ENCODE measurements at places on chromosomes 2 and 18.

- no peak for DNase-seq
These were observed 235.3 kb downstream of the ANKRD36 start for GRCh38 chr2:97348265-97348664.

GRCh38 chr2:114784890-114785583, 342.6 kb downstream of the DPP10 start:
- DNase-seq, result no peak

DNA sequence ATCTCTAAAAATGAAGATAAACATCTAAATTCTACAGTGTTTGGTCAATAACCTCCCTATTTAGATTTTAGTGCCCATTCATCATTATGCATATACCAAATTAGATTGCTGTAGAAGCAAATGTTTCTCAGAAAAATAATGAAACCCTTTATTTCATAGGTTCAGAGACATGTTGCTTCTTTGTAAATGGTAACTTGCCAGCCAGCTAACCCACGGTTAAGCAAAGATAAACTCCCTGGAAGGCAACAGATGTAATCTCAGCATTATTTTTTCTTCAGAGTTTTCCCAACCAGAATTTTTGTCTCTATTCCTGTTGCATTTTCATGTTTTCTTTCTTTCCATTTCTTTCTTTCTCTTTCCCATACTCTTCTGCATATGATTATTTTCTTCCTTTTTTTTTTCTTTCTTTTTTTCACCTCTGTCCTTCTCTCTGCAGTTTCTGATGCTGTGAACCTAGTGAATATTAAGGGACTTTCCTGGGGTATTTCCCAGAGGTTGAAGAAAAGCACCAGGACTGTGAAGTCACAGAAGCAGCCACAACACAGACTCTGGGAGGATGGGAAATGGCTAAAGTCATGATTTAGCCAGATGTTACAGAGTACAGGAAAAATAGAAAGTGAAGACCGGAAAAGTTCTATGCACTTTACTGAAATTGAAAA, 50.0 kb upstream of the DSG1 start:
- no peak for DNase-seq

- DNase-seq, result no peak
These were observed 73.7 kb upstream of the ZNF516 start for GRCh38 chr18:76568731-76569130.

GRCh38 chr18:75205514-75206132, 3.3 kb downstream of the PTGR3 start:
- no peak for DNase-seq

GRCh38 chr18:48813321-48813720, 137.4 kb downstream of the SMAD7 start:
- DNase-seq, result peak; percentile 11

GRCh38 chr2:239206042-239206441, 194.8 kb downstream of the HDAC4 start:
- DNase-seq, result no peak

- no peak for DNase-seq
These were observed 387.6 kb downstream of the FIGN start for GRCh38 chr2:163347982-163348856.

GRCh38 chr18:48902023-48902855, 48.5 kb downstream of the SMAD7 start:
- DNase-seq, result peak; percentile 59

DNA sequence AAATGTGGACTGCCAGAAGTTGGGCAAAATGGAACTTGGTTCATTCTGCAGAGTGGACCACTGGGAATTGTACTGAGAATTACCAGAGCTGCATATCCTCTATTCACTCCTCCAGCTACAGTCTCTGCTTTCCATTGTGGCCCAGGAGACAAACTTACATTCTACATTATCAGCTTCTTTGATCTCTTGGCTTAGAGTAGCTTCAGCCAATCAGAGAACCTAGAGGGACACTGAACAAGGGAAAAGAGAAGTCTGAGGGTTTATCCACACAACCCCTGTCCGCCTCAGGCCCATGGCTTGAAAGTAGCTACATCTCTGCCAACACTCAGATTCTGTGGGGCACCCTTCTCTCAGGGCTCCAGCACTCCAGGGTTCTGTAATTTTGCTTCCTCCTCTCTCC, 251.1 kb downstream of the TRIB2 start:
- DNase-seq, result no peak

- DNase-seq, result no peak
These were observed 100.9 kb upstream of the SERTAD2 start for GRCh38 chr2:64754570-64754969.

- DNase-seq, result no peak
These were observed 108.9 kb downstream of the CLIP4 start for GRCh38 chr2:29223851-29224692.

- DNase-seq, result no peak
These were observed 15.0 kb downstream of the SPEG start for GRCh38 chr2:219449609-219450008.

GRCh38 chr2:149329068-149329467, 1.3 kb upstream of the LYPD6 start:
- peak; percentile 53 for DNase-seq

DNA sequence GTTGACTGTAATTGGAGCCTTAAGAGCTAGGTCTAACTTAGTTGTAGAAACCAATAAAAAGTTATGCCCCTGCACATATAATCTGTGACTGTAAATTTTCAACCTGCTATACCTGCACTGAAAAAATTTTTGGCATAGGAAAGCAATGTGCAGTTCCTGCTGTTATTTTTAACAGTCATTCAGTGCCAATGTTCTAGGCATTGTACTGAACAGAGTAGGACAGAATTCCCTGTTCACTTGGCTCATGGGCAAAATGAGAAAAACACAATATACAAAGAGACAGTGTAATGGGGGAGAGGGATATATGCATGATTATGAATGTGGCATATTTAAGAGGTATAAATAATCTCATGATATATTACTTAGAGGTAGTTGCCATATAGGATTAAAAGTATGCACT, 458.0 kb downstream of the TGIF1 start:
- DNase-seq, result no peak

DNA sequence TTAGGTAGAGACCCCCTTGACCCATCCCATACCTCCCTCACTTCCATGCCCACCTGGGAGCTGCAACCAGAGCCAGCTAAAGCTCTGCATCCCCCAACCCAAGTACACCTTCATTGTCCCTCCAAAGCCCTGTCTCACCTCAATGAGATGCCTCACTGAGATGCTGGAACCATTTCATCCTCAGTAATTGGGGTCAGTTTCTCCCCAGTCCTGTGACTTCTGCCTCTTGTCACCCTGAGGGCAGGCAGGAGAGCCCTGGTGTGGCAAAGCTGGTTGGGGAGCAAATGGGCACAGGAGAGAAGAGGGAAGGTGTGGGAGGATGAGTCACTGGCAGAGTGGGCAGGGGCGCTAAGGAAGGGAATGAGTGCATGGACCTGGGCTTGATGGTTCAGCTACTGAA, 27.9 kb upstream of the NT5DC4 start:
- no peak for DNase-seq

GRCh38 chr2:42930025-42930581, 137.7 kb upstream of the HAAO start:
- DNase-seq, result peak; percentile 69

- DNase-seq, result no peak
These were observed 641.7 kb downstream of the CBLN2 start for GRCh38 chr18:71902482-71902881.

GRCh38 chr2:84938194-84938879, 32.6 kb upstream of the KCMF1 start:
- no peak for DNase-seq

- DNase-seq, result no peak
These were observed 36.5 kb upstream of the C1D start for GRCh38 chr2:68099260-68099659.

DNA sequence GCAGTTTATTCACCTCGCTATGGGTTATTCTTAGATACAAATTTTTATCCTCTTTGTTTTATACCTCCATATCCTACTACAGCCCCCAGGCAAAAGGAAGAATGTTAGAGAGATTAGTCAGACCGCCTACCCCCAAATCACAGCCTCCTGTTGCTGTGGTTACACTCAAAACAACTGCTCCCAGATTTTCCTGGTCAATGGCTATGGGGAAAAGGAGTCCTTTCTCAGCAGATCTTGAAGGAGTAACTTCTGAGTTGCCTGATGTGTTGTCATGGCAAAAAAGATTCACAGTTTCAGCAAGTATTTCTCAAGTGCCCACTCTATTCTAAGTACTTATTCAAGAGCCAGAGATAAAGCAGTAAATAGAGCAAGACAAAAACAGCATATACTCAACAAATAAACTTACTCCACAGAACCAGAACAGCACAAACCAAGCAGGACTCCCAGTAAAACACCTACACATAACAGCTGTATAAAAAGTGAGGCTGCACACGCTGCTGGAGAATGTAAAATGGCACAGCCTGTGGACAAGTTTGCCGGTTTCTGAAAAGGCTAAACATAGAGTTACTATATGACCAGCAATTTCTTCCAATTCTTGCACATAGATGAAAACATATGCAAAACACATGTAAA, 104.8 kb downstream of the NOL10 start:
- DNase-seq, result no peak

DNA sequence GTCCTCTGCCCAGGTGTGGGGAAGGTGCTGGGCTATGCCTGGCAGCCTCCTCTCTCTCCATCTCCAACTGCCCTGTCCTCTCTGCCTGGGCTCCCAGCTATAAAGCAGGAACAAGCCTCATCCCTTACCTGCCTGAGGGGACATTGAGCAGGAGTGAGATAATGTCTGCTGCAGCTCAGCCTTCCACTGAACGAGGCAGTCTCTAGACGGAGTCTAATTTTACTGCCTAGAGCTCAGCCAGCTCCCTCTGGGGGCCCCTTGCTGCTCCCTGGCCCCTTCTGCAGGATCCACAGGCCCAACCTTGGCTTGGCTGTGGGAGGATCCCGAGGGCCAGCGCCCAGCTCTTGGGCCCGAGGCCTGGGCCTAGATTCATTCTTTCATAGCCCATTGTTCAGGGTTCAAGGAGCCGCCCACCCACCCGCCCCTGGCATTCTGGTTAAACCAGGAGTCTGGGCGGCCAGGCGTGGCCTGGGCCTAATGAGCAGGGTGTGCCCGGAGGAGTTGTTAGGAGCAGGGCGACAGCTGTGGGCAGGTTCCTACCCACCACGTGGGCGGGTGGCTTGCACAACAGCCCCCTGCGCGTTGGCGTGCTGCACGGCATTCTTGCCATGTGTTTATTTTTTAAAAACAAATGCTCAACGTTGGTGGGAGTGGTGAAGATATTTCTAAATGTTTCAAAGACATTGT, 44.6 kb downstream of the FOSL2 start:
- DNase-seq, result no peak

GRCh38 chr2:4995466-4995865, 696.7 kb upstream of the SOX11 start:
- DNase-seq, result no peak

GRCh38 chr2:144099780-144100377, 420.0 kb downstream of the ZEB2 start:
- no peak for DNase-seq

GRCh38 chr2:43169099-43169945, 57.1 kb downstream of the ZFP36L2 start:
- no peak for DNase-seq

- no peak for DNase-seq
These were observed 8.3 kb upstream of the ASB1 start for GRCh38 chr2:238418196-238418998.

- peak; percentile 48 for DNase-seq
These were observed 2.4 kb downstream of the FTCDNL1 start for GRCh38 chr2:199848389-199849130.

GRCh38 chr2:47226132-47226922, 71.2 kb upstream of the STPG4 start:
- DNase-seq, result peak; percentile 46

DNA sequence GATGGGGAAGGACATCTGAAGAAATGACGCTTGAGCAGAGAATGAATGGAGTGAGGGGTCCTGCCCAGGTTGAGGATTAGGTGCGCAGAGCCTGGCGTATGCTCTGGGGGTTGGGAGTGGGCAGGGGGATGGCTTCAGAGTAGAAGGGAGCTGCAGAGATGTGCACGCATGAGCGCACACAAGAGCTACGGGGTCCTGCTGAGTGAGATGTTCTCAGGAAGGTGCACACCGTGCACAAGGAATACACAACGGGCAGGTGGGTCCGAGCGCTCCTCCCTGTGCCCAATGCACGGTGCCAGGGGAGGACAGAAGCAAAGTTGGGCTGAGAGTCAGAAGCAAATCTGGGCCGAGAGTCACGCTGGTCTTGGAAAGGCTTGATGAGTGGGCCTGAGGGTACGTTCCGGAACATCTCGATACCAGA, 25.5 kb downstream of the TWIST2 start:
- DNase-seq, result no peak

DNA sequence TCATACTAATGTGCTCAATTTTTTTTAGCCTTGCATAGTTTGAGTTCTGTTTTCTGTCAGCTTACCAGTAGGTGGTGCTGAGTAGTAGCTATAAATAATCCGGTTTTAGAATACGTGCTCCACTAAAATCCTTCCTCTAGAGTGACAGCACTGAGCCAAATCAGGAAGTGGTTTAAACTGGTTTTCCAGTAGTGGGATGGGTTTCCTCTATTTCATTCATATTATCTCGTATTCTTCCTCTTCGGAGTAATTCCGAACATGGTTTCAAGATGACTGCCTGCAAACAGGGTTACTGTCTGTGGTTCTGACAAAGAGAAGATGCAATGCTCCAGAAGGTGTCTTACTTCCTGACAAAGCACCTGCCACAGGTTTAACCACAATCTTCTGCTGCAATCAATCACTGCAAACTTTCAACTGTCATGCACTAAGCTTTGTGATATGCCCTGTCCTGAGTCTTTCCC, 496.9 kb upstream of the VRK2 start:
- DNase-seq, result peak; percentile 61

GRCh38 chr2:157957596-157957995, 81.5 kb upstream of the ACVR1 start:
- no peak for DNase-seq

DNA sequence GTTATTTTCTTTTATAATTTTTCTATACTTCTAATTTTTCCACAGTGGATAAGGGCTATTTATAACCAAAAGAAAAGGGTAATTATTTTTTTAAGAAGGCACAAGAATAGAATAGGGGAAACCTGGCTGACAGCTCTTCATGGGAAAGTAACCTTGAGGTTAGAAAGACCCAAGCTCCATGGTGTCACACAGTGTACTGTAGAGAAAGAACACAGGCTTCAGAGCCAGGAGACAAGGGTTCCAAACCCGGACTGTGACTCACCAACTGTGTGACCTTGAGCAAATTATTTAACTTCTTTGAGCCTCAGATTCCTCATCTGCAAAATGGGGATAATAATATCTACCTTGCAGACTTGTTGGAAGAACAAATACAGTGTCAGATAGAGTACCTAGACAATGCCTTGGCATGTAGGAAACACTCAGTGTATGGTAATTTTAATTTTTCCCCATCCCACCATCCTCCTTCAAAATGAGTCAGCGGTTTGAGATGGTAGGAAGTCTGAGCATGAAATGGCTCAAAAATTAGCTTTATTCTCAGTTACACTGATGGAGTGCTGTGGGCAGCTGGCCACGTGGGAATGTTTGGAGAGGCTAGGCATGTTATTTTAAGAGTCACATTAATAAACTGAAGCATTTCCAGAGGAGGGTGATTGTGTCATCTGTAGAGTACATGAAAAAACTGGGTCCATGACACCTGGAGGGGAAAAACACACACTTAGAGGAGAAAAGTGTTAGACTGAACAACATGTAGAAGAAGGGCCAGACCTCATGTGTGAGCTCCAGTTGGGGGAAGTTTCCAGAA, 36.7 kb downstream of the TMEM37 start:
- DNase-seq, result no peak

- DNase-seq, result no peak
These were observed 59.1 kb upstream of the TMEM178A start for GRCh38 chr2:39606585-39606984.

GRCh38 chr2:55118643-55119083, 68.4 kb upstream of the RTN4 start:
- no peak for DNase-seq
